ENCODE measurements at places on chromosomes 11 and 22. TPM values are rescaled to one million over a fixed set of nuclear protein-coding genes. Genes with fewer than 3 reads are reported as not detected.

The ATL3 gene
- total RNA-seq: 32.3 TPM

The OR5T3 gene
- not detected for total RNA-seq

The CARS1 gene
- total RNA-seq: 32.9 TPM

The MRGPRE gene
- not detected for total RNA-seq

The CCDC81 gene
- total RNA-seq: not detected

The YPEL4 gene
- 0.86 TPM for total RNA-seq

The CD248 gene
- total RNA-seq: 0.07 TPM

The ANO9 gene
- total RNA-seq: 20.1 TPM

The OR52I1 gene
- total RNA-seq: not detected

The CTNND1 gene
- total RNA-seq: 83.6 TPM

The F2 gene
- 0.17 TPM for total RNA-seq

The LARGE2 gene
- 2.5 TPM for total RNA-seq

The CNGA4 gene
- not detected for total RNA-seq

The POU2AF3 gene
- total RNA-seq: not detected

The CEP126 gene
- total RNA-seq: 0.72 TPM

The MRGPRX4 gene
- not detected for total RNA-seq

DNA sequence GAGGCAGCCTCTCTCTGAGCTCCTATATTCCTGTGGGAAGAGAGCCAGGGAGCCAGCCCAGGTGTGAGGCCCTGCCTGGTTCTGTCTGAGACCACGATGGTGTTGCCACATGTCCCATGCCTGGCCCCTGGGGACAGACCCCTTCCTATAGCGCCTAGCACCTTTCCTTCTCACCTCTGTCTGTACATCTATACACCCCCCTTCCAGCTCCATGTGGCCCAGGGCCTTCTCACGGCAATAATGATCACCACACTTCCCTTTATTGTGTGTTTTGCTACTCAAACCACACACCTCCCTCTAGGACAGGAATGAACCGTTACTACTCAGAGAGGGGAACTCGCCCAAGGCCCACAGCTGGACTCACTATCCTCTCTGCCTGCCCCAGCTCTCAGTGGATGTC, 12.8 kb downstream of the CD82 start:
- no peak for DNase-seq

GRCh38 chr11:36149538-36150242, 139.5 kb downstream of the COMMD9 start:
- peak; percentile 99 for DNase-seq

- no peak for DNase-seq
Observed at GRCh38 chr22:29204455-29205183, 1.1 kb upstream of the EMID1 start.

DNA sequence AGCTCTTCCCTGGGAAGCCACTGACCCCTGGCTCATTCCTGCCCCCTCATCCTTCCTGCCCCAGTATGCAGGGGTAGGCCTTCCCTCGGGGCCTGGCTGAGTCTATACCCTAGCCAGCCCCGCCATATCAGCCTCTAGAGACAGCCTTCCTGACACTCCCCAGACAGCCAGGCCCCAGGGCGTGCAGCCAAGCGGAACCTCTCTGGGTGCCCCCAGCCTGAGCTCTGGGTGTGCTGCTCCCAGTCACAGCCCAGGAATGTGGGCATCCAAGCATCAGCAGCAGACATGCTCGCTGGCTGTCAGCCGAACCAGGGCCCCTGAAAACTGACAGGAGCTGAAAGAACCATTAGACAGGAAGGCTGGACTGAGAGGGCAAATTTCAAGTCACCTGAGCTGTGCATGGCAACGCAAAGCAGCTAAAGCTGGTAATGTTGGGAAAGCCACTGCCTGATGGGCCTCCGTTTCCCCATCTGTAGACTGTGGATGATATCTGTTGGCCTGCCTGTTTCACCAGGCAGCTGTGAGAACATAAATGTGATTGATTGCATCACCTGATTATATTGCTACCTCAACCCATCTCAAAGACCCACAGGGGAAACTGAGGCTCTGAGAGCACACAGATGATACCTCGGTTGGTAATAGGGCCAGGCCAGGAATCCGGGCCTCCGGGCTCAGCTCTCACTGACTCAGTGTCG, 93.2 kb downstream of the LRRC32 start:
- peak; percentile 67 for DNase-seq

GRCh38 chr22:44451016-44451415, 47.0 kb downstream of the RTL6 start:
- DNase-seq: no peak

DNA sequence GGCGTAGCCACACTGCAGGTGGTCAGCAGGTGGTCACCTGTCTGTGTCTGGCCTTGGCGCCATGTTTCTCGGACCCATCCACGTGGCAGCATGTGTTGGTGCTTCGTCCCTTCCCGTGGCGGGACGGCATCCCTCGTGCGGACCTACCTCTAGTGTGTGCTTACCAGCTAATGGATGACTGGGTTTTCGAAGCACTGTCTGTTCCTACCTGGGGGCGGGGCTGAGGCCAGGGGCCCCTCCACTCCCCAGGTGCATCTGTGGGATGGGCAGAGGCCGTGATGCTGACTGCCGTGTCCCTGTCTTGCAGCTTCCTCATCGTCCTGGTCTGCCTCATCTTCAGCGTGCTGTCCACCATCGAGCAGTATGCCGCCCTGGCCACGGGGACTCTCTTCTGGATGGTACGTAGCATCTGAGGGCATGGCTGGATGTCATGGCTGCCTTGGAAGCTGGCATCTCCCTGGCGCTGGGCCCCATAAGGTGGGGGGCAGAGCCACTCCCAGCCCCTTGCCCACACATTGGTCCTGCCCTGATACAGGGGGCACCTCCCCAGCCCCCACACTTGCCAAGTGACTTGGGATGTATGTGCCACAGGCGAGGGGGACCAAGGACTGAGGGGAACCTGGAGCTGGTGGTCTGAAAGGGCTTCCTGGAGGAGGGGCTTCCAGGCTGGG, 82.9 kb downstream of the KCNQ1 start:
- DNase-seq: no peak

DNA sequence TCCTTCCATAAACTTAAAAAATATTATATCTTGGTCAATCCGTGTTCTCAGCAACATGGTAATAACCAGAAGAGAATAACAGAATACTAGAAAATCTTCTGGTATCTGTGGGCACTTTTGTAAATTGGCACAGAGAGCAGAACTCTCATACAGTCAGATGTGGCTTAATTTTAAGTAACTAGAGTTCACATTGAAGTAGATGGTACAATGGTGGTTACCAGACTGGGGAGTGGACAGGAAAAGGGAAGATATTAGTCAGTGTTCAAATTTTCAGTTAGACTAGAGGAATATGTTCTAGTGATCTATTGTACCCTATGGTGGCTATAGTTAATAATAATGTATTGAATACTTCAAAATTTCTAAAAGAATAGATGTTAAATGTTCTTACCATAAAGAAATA, 6.9 kb downstream of the OR52H1 start:
- DNase-seq: no peak

GRCh38 chr11:24216488-24216887, 280.4 kb upstream of the LUZP2 start:
- DNase-seq: no peak

- DNase-seq: no peak
Observed at GRCh38 chr11:61868571-61869428, 22.5 kb downstream of the FADS3 start.

DNA sequence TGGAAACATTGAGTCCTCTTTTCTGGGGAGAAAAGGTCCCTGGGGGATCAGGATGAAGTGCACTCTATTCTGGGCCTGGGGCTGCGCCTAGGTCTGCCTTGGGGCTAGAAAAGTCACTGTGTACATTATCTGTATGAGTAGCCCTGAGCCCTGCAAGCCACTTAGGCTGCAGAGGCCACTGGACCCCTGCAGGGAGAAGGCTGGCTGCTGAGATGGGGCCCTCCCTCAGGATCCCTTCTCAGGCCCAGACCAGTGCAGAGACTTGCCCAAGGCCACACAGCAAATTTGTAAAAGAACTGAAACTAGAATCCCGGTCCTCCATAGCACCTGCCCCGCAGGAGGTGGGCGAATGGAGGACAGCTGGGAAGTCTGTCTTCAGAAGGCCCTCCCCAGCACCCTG, 26.8 kb upstream of the HMOX1 start:
- DNase-seq: no peak

DNA sequence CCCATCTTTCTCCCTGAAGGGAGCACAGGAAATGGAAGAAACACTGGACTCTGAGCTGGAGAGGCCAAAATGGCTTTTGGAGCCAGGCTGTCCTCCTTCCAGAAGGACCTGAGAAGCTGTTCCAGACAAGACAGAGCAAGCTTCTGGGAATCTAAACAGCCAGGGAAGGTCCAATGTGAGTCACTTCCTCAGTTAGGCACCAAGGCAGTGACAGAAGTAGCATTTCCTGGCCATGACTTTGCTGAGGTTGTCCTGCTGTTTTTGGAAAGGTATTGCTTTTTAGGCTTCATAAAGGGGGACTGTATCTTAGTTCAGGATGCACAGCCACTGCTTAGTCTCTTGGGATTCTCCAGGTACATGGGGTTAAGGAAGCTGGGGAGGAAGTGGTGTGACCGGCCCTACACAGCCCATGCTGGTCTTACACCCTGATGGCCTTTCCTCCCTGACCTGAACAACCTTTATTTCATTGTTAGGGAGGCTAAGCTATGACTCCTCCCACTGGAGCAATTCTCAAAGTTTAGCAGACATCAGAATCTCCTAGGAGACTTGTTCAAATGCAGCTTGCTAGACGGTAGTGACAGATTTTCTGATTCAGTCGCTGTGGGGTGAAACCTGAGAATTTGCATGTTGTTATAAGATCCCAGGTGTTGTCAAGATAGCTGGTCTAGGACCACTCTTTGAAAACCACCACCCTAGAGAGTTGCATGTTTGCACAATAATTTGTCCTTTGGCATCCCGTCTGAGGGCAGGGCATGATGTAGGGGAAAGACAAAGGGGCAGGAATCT, 6.8 kb upstream of the INSC start:
- DNase-seq: no peak

DNA sequence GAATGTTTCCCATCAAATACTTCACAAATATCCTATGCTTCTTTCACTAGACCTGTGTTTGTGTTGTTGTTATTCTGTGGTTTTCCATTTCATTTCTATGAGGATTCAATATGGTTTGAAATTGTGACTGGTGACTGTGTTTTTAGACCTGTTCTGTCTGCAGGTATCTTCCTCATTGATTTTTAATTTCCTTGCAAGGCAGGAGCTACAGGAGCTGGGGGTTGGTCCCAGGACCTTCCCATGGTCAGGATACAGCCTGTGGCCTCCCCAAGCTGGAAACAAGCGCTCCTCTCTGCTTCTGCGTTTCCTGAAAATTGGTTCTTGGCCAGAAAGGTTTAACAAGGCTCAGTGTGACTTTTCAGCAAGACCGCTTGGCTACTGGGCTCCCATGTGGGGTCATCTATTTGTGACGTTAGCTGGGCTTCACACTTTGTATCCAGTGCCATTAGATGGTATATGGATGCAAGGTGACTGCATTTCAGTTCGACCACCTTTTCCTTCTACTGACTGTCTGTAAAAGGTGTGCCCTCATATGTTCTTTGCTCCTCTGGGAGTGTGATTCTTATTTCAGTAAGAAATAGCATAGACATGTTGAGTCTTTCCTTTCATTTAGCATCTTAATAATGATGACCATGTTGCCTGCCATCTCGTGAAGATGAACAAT, 21.5 kb downstream of the IGLL5 start:
- no peak for DNase-seq

- DNase-seq: no peak
Observed at GRCh38 chr22:46561435-46561905, 24.1 kb upstream of the CELSR1 start.

GRCh38 chr11:47389577-47390421, 11.5 kb upstream of the SPI1 start:
- DNase-seq: no peak

GRCh38 chr11:87908086-87908485, 267.2 kb downstream of the RAB38 start:
- DNase-seq: no peak

GRCh38 chr11:133747409-133747808, 97.9 kb downstream of the SPATA19 start:
- no peak for DNase-seq

DNA sequence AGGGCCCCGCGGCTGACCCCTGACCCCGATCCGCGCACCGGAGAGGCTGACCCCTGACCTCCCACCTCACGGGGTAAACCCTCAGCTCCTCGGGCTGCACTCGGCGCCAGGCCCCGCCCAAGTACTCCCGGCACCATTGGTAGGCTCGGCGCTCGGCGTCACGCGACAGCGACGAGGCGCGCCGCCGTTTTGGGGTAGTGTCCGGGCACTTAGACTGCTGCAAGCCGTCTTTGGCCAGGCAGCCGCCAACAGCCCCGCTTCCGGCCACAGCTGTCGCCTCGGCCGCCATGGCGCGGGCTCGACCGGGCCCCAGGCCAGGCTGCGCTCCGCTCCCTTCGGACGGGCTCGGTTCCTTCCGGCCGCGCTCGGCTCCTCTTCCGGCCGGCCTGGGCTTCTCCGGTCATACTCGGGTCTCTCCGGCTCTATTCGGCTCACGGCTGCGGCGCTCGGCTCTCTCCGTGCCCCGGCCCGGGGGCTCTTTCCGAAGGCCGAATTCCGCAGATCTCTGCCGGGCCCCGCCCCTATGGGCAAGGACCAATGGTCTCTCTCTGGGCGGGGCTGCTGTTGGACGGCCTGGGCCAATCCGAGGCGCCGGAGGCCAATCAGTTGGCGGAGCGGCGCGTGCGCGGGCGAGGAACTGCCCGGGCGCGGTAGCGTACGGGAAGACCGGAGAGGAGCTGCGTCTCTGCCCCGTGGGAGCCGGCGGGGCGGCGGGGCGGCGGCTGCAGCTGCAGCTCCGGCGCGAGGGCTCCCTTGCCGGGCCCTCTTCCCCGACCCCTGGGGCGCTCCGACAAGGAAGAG, at the start of gene CHKB:
Gene CHKB, minus strand, starts transcription at position 357 of the 801 bp plus-strand sequence. Its CDS starts 68 bp downstream, at position 289.
- peak; percentile 68 for DNase-seq

DNA sequence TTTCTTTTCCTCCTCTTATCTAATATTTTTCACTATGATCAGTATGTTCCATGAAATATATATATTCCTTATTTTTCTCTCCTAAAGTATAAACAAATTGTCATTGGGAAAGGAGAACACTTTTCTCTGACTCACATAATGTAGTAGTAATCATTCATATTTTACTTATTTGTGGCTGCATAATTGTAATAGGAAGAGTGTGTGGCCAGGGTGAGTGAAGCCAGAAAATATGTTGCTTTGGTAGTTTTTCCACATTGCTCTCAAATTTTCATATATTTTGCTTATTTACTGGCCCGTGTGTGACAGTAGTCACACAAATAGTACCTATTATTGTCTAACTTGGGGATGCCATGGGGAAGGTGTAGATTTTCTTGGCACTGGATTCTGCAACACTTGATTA, 172.1 kb downstream of the DYNC2H1 start:
- DNase-seq: no peak

DNA sequence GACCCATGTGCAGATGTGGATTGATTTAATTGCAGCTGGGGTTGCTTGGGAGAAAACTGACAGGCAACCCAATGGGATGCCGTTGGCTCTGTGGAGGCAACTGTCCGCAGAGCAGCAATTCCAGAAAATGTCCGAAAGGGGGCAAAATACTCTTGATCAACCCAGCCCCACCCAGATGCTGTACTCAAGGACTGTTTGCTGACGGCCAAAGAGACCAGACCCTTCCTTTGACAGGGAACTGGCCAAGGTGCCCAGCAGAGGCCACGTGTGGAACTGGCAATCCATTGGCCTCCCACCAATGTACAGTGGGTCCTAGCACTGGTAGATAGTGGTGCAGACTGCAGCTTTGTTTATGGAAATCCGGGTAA, 29.7 kb upstream of the KCNA4 start:
- DNase-seq: no peak

GRCh38 chr11:57638005-57638781, 11.5 kb downstream of the YPEL4 start:
- DNase-seq: no peak
